Stimulated activated CD8-positive, alpha-beta memory T cell treated with anti-CD3 and anti-CD28 coated beads, Interleukin-4, amount 100 ng/mL, for 4 hours (primary cell): ENCODE measurements at places on chromosomes 6 and 20.

GRCh38 chr20:43953919-43954592, 39.4 kb downstream of the TOX2 start:
- DNase-seq = no peak

GRCh38 chr6:38404900-38405556, 234.7 kb downstream of the BTBD9 start:
- DNase-seq = no peak

- DNase-seq = no peak
These were observed 146.0 kb upstream of the BEND6 start for GRCh38 chr6:56808871-56809359.

GRCh38 chr20:2687514-2687913, 5.1 kb upstream of the EBF4 start:
- DNase-seq = no peak

GRCh38 chr6:17938901-17939300, 48.5 kb downstream of the KIF13A start:
- no peak for DNase-seq

DNA sequence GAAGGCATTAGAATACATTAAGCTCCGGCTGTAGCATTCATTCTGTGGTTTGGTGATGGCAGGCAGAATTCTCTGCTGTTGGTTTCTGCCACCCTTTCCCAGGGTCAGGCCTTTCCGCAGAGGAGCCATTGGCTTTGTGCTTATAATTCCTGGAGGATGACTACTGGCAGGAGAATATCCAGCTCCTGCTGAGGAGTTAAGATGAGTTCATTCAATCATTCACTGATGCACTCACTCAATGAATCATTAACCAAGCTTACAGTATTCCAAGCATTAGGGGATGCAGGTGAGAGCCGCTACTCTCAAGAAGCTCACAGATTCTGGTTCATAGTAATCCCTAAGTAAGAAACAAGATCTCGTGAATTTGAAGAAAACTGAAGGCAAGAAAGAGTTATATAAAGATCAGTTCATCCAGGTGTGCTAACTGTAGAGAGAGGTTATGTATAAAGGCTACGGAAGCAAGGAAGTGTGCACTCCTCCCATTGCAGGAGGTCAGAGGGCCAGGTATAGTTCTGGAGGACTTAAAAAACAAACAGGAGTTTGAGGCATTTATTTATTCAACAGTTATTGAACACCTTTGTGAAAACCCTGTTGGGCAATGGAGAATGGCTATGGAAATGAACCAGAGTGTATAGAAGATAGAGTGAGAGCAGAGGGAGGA, 75.5 kb downstream of the HMGN3 start:
- DNase-seq = no peak

DNA sequence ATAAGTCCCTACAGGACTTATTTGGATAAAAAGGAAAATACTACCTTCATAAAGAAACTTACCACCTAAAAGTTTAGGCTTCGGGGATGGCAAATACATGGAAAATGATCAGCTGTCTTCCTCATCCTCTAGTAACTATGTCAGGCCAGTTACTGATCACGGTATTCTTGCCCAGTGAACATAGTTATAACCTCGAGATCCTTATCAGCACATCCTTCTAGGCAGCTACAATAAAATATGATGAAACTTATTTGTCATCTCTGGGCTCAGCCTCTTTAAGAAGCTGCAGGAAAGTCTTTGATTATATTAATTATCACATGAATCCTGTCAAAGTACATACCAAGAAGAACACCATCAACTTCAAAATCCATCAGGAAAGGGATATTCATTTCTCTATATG, 41.8 kb downstream of the SF3B5 start:
- no peak for DNase-seq

GRCh38 chr20:50541606-50542041, 31.4 kb downstream of the PTPN1 start:
- DNase-seq = no peak

GRCh38 chr20:57695012-57695411, 14.8 kb downstream of the PMEPA1 start:
- DNase-seq = no peak

GRCh38 chr6:129920103-129920798, 59.1 kb upstream of the TMEM244 start:
- no peak for DNase-seq

DNA sequence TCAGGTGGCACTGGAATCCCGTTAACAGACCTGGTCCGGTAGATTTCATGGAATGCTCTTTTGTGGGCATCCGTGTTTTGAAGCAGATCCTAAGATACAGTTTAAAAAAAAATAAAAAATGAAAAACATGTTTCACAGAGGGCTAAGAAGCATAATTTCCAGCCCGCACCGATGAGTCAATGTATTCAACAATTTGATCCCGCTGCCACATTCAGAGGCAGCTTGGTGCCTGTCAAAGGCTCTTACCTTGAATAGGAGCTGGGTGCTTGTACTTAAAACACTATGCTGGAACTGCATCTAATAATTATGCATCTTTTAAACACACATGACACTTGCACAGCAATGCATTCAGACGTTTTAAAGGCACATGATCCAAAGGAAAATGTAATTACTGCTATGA, 164.8 kb downstream of the SYNE1 start:
- DNase-seq = no peak
